ENCODE measurements at places on chromosomes 5 and 9.

DNA sequence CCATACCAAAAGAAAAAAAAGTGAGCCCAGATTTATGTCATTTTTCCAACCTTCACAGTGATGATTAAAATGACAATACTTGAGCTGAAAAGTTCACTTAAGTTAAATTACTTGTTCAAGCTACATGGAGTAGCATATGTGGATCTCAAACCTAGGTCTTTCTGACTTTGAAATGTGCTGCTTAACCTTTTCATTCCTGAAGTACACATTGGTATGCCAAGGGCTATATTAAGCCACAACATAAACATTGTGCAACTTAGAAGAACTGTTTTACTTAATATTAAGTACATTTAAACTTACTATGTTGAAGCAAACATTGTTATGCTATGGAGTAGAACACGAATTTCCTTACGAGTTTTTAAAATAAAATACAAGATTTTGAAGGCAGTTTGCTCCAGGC, 105.0 kb downstream of the GIN1 start:
- DNase-seq: no peak

DNA sequence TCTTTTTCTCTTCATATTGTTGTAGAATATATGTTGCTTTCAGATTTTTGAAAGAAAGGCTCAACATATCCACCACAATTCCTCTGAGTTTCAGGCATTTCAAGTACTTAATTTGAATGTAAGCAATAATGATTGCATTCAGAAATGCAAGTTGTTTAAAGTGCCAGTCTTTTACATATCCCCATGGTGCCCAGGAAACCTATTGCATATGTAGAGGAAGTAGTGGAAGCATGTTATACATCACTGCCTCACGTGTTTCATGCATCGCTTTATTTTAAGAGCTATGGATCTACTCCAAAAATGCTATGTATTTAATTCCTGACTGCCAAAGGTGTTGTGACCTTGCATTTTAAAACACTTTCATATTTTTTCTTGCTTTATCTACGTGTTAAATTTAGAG, 28.1 kb downstream of the CPEB4 start:
- DNase-seq: no peak

DNA sequence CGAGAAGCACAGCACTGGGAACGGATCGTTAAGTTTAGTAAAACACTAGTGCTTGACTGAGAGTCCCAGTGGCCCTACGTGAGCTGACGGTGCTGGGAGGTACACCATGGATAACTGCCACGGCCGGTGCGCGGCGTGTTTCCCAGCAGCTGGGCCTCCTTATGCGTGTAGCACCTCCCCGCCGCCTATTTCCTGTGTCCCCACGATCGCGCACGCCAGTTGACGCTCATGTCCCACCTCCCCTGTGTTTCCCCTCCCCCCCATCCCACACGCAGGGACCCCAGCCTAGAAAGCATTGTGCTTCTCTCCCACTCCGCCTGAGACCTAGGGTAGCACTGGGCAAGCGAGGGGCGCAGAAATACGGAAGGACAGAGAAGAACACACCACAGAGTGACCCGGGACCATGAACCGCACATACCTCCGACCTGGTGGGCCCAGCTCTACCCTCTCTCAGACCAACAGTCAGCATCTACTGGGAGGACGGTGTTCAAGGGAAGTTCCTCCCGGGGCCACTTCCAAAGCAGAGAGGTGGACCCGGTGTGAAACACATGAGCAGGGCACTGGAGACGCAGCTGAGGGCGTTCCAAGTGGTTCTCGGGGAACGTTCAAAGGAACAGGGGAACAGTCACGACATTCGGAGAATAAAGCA, 45.6 kb downstream of the DBH start:
- no peak for DNase-seq

GRCh38 chr9:131670247-131671132, 69.4 kb downstream of the RAPGEF1 start:
- DNase-seq: no peak

DNA sequence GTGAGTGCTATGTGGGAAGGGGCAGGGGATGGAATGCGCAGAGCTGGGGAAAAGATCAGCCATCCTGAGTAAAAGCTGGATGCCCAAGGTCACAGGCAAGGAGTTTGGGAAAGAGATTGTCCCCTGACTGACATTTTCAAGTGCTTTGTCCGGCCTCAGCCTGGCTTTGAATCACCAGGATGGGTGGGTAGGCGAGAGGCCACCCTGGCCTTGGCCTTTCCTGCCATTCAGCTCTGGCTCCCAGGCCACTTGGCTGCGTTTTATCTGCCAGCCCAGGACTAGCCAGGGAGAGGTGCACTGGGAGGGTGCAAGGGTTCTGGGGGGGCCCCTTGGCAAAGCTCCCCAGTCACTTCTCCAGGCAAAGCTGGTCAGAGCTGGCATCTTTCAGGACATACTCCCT, 37.4 kb upstream of the SYNPO start:
- no peak for DNase-seq

DNA sequence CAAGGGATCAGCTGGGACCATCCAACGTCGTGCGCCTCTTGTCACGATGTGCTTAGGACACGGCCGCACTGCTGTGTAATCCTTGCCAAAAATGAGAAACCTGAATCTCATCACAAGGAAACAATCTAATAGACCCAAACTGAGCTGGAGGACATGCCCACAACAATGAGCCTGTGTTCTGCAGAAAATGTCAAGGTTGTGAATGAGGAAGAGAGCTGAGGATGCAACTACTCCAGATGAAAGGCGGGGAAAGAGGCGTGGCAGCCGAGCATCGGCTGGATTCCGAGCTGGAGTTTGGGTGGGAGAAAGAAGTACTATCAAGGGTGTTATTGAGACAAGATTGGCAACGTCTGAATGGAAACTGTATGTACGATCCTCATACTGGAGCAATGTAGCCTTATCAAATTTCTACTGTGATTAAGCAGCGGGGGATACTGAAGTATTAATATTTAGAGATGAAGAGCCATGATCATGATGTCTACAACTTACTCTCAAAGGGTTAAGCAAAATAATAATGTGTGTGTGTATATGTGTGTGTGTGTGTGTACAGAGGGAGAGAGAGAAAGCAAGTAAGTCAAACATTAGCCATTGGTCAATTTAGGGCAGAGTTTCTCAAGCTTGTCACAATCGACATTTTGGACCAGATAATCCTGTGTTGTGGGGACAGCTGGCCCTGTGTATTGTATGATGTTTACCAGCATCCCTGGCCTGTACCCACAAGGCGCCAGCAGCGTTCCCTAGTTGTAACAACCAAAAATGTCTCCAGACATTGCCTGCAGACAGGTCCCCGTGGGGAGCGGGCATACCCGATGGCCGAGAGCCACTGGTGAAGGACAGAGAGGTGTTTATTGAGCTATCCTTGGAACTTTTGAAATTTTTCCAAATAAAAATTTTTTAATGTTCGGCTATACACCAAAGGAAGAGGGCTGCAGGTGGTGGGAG, 46.5 kb downstream of the DUSP1 start:
- no peak for DNase-seq

GRCh38 chr9:112680731-112681402, 37.0 kb downstream of the INIP start:
- DNase-seq: no peak

GRCh38 chr5:17185773-17186172, 31.7 kb upstream of the BASP1 start:
- DNase-seq: no peak

DNA sequence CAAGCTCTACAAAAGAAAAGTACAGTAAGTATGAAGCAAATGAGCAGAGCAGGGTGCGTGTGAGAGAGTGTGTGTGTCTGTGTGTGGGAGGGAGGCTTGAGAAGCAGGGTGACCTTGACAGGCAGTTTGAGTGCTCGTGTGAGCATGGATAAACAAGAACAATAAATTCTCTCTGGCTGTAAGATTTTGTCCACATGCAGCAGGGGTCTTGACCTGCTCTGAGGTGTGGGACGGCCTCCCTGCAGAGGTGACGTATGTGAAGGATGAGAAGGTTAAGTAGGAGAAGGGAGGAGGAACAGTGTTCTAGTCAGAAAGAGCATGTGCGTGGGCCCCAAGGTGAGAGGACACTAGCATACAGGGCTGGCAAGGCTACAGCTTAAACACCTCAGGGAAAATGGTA, 49.0 kb downstream of the SPTLC1 start:
- DNase-seq: no peak

- DNase-seq: peak; percentile 1
Observed at GRCh38 chr9:82805027-82805426, 257.9 kb downstream of the RASEF start.

- no peak for DNase-seq
Observed at GRCh38 chr5:1890296-1890695, 7.6 kb upstream of the IRX4 start.

- DNase-seq: no peak
Observed at GRCh38 chr9:113712053-113712452, 164.1 kb upstream of the ZNF618 start.

DNA sequence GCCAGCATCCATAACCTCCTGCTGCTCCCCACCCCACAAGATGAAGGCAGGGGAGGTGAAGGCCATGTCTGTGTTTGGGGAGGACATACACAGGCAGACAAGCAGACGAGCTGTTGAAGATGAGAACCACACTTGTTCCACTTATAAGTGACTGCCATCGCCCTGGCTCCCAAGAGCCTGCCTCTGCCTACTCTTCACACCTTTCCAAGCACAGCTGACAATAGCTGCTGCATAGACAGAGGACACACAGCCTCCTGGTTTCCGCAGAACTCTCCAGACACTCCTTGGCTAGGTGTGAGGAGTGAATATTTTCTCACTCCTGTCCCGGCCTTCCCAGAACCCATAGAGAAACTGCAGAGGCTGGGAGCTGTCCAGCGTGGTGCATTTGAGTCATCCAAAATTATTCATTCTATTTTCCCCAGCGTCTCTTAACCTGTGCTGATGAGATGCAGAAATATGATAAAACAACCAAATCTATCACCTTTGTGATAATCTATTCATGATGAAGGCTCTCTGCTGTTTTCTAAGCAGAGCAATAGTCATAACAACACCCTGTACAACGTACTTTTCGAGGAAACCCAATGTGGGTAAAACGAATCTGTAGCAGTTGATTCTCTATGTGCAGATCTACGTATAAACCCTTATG, 24.7 kb downstream of the KLF9 start:
- DNase-seq: no peak

- no peak for DNase-seq
Observed at GRCh38 chr5:151751091-151751490, 7.3 kb downstream of the ATOX1 start.

GRCh38 chr5:35185518-35185917, 44.8 kb downstream of the PRLR start:
- DNase-seq: no peak

GRCh38 chr9:117080765-117081390, 334.0 kb downstream of the ASTN2 start:
- DNase-seq: no peak

DNA sequence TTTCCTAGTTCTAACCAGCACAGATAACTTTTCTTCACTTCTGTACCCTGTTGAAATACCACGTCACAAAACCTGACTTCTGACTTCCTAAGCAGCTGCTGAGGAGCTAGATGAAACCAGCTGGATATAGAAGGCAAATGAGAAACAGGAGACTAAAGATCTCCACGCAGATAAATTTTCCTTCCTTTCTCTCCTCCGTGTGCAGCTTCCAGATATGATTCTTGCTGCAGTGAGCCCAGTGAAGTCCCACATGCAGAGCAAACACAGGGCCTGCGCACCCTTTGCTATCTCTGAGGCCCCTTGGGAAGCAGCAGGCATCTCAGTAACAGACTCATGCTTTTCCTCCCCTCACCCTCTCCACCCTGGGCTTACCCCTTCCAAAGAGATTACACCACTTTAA, 1638.3 kb downstream of the MAT2B start:
- no peak for DNase-seq

DNA sequence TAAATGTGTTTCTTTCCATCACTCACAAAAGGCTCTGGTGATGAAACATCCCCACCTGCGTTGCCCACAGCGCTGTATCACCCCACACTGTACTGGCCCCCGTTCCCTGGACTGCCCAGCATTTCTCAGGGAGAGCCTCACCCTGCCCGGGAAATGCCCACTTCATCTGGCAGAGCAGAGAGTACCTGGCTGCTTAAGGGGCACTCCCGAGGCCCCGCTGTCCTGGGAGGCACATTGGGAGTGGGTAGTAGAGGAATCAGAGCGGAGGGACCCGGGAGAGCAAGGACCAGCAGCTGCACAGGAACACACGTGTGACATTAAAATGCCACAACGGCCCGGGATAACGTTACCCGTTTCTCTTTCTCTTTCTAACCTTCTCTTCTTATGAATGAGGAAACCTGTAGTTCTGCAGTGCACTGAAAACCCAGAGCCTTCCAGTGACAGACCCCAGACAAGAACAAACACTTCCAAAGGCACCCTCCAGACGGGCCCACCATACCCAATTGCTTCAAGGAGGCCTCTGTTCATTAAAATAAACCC, 110.0 kb downstream of the ROR2 start:
- DNase-seq: no peak

DNA sequence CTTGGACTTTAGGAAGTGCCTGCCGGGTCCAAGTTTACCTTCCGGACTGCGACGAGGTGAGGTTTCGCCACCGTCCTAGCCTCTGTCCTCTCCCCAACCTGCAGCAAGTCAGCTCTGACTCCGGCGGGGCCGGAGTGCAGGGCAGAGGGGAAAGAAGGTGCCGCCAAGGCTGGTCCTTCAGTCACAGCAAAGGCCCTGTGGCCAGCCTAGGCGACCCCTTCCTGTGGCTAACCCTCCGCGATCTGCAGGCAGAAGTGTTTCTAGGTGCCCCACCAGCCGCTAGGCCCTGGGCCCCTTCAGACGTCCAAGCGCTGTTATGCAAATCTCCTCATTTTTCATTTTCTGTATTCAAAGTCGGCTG, 11.1 kb upstream of the NKX2-5 start:
- no peak for DNase-seq

DNA sequence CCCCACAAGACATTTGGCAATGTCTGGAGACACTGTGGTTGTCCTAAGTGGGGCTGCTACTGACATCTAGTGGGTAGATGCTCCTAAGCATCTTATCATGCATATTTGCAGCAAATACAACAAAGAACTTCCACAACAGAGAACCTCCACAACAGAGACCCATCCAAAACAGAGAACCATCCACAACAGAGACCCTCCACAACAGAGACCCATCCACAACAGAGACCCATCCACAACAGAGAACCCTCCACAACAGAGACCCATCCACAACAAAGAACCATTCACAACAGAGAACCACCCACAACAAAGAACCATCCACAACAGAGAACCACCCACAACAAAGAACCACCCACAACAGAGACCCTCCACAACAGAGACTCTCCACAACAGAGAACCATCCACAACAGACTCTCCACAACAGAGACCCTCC, 32.8 kb downstream of the ARPC5L start:
- no peak for DNase-seq

DNA sequence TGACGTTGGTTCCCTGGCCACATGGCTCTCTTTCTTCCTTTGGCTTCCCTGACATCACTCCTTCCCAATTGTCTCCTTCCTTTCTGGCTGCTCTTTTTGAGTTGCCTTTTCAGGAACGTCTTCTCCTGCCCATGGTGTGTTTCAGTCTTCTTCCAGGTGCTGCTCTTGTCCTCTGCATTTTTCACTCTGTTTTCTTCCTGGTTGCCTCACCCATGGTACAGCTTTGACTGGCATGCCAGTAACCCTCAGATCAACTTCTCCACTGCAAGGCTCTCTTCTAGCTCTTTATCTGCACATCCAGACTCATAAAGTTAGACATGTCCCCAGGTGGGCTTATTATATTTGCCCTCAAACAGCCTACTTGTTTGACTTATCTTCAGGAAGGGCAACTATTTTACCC, 91.0 kb upstream of the ANKH start:
- DNase-seq: no peak

- DNase-seq: no peak
Observed at GRCh38 chr9:94630833-94631232, 8.5 kb downstream of the FBP1 start.

Measured in NCI-H1092 treated with DMSO at 0.1 percent for 48 hours (cell line).